Activated T-helper 17 cell treated with anti-CD3 and anti-CD28 coated beads, Interleukin-2, amount 50 U/mL, for 72 hours (primary cell): ENCODE measurements at places on chromosomes 7 and 10.

GRCh38 chr7:85039196-85039923 is 147.5 kb downstream of the SEMA3D start:
- ATAC-seq: no peak

DNA sequence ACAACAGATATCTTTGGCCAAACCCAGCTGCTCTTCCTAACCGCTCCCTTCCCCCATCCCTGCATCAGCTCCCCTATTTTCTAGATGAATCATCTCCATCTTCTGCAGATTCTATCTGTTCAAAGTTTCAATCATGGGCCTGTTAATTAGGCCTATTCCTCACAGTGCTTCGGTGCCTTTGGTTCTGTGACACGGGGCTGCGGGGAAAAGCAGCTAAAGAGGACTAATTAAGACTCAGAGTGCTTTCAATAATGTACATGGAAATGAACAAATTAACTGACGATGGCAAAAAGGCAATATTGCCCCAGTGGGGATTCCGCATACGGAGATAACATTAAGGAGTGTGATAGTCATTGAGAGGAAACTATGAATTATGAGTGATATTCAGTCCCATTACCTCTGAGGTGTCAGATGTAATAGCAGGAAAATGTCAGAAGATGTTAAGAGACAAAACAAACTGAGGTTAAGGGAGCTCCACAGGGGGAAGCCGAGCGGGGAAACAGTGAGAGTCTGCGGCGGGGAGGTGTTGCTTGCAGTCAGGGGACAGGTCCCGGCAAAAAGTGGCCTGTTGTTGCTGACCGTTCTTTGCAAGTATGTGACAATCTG is 716.9 kb downstream of the TYW1 start:
- ATAC-seq: no peak

GRCh38 chr10:969473-970150 is 18.6 kb upstream of the GTPBP4 start:
- ATAC-seq: no peak

GRCh38 chr10:113618338-113618737 is 45.5 kb downstream of the NRAP start:
- ATAC-seq: no peak

GRCh38 chr7:106613848-106614560 is 47.0 kb downstream of the CCDC71L start:
- no peak for ATAC-seq

- ATAC-seq: no peak
Measured at GRCh38 chr7:24130631-24131030, 153.4 kb upstream of the NPY start.

GRCh38 chr7:116384936-116385635 is 114.5 kb upstream of the CAV2 start:
- ATAC-seq: no peak

GRCh38 chr7:76423666-76424412 is 911 bp upstream of the ZP3 start:
- no peak for ATAC-seq

DNA sequence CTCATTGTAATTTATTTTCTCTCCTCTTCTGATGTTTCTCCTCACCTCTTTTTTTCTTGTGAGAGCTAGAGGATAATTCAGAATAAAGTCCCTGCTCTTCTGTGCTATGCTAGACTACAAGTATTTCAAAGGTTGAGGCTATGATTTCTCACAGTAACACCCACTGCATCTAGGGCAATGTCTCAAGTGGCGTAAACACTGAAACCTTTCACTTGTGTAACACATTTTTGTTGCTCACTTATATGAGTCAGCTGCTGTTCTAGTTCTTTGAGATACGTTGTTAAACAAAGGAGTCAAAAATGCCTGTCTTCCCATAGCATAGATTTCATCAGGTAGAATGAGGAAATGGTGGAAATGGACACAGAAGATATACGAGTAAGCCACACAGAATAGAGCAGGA is 305.1 kb upstream of the PITRM1 start:
- ATAC-seq: peak; percentile 86

GRCh38 chr10:91924212-91925021 is 847 bp downstream of the BTAF1 start:
- ATAC-seq: no peak

DNA sequence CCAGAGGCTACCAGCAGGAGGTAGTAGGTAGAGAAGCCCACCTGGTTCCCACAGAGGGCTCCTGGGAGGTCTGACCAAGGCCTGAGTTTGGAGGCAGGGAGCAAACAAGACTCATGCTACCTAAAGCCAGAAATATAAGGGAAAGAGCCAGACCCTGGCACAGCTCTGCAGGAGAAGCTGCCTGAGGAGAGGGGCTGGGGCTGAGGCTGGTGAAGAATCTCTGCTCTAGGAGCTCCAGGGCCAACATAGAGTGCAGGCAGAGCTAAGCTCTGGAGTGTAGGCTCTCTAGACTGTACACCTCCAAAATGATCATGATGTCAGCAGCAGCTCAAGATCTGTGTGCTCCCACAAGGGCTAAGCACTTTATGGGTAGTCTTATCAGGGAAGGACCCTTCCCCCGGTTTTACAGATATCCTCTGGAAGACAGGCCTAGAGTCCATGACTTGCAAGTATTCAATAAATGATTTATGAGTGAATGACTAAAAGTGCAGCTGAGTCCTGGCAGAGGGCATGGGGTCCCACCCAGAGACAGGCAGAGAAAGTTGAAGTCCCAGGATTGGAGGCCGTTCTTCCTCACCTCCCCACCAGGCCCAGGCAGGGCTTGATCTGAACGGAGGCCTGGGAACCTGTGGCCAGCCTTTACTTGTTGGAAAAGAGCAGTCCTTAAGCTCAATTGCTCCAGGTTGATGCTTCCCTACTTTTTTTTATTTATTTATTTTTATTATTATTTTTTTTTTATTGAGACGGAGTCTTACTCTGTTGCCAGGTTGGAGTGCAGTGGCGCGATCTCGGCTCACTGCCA is 71.5 kb upstream of the LRRC4 start:
- ATAC-seq: no peak

DNA sequence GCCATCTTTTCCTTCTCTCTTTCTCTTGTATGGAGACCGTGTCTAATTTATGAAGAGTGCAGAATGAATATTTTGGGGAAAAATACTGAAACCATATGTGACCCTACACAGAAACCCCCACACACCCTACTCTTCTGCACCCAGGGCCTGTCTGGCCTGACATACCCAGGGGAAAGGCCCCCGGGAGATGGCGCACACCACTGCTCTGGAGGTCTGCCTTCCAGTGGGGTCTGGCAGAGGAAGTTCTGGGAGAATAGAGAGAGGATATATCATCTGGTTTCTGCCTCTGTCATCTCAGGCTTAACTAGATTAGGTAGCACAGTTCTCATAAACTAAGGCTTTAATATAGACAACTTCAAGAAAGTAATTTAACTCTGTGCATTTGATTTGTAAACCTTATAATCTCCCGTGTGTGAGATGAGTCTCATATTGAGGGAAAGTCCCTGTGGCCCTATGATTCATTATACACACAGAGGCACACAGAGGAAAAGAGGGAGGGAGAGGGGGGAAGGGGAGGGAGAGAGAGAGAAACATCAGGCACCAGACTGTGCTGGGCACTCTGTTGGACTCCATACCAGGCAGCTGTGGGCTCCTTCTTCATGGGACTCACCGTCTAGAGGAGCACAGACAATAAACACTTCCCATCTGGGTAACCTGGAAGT is 123.3 kb downstream of the AOAH start:
- peak; percentile 89 for ATAC-seq

DNA sequence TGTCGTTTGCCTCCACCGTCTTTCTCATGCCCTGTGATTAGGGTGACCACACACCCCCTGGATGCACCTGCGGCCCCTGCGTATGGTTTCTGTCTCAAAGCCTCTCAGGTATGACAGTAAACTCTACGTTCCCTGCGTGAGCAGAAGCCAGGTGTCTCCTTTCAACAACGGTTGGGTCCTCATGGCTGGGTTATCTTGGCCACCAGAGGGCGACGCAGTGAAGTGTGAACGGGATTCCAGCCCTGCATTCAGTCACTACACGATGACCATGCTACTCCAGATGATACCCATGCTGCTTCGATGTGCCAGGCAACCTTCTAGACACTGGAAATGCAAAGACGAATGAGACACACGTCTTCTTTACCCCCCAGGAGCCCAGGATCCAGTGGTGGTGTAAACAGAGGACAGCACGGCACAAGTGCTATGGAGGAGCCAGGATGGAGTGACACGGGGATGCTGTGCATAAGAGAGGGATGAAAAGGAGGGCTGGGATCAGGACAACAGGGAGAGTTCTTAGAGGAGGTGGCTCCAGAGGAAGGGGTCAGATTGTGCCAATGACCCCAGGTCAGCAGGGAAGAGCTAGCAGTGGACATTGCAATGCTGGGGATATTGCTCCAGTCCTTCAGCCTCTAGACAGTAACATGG is 228.1 kb upstream of the PFKP start:
- ATAC-seq: no peak

- ATAC-seq: no peak
Measured at GRCh38 chr7:114081606-114082425, 163.0 kb upstream of the PPP1R3A start.

- no peak for ATAC-seq
Measured at GRCh38 chr10:36533861-36534260, 591.5 kb upstream of the ANKRD30A start.

GRCh38 chr7:102079140-102080018 is 207.3 kb upstream of the SH2B2 start:
- no peak for ATAC-seq

GRCh38 chr10:44619975-44620374 is 235.1 kb upstream of the CXCL12 start:
- ATAC-seq: no peak

DNA sequence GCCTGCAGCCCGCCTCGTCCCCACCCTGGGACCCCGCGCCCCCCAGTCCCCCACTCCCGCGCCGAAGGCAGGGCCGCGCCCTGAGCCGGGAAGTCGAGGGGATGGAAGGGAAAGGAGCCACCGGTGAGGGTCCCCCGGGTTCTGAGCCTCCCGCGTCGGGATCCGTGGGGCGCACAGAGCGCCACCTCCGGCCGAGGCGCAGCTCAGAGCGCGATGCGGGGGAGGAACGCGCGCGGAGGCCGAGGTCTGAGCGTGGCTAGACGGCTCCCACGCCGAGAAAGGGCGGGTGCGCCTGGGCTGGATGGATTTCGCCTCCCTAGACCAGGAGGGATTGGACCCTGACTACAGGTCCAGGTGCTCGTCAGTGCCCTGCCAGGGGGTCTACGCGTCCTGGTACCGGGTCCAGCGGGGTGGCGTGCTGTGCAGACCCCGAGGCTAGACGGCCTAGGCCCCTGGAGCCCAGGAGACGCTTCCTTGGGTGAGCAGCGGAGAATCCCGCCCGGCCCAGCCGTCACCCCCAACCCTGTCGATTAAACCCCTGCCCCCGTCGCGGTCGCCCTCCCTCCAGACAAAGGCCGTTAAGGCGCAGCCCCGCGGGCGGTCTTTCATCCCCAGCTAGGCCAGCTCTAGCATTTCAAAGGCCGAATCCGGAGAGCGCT is 986 bp upstream of the PDGFA start:
- no peak for ATAC-seq

DNA sequence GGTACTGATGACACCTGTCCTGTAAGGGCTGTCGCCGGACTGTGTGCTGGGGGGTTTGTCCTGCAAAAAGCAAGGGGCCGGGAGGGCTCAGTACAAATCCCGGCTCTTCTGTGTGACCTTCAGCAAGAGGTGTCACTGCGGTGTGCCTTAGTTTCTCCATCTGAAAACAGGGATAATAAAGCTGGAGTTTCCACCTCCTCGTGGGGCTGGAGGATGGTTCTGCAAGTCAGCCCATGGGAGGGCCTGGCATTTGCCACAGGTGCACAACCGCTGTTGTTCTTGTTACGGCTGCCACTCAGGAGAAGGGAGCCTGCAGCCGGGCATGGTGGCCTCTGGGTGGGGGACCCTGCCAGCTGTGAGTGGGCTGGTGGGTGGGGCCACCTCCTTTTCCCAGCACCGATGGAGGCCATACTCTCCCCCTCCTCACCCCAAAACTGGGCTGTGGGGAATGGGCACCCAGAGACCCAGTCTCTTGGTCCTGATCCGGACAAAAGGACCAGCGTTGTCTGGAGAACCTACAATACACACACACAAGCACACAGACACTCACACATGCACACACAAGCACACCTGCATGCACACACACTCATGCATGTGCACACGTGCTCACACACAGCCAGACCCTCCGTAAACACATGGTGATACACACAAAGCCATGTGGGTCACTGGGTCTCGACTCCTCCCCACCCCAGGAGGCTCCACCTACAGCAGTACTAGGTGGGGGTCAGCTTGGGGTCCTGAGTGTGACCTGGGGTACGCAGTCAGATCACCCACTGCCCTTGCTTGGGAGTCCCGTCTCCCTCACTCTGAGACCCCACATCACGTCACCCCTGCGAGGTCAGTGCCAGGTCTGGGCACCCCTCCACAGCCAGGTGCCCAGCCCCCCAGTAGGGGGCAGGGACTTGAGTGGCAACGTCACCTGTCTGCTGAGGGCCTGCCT is 34.1 kb downstream of the ELFN1 start:
- no peak for ATAC-seq

- no peak for ATAC-seq
Measured at GRCh38 chr10:28774051-28774995, 97.0 kb downstream of the BAMBI start.

GRCh38 chr10:29826801-29827450 is 192.2 kb upstream of the SVIL start:
- ATAC-seq: no peak

- no peak for ATAC-seq
Measured at GRCh38 chr7:121796936-121797656, 75.9 kb upstream of the PTPRZ1 start.

- ATAC-seq: peak; percentile 75
Measured at GRCh38 chr10:102408728-102409603, 9.6 kb downstream of the PSD start.

GRCh38 chr10:85413570-85413969 is 953.0 kb downstream of the GRID1 start:
- no peak for ATAC-seq

- ATAC-seq: no peak
Measured at GRCh38 chr10:71753091-71753959, 20.0 kb downstream of the VSIR start.

DNA sequence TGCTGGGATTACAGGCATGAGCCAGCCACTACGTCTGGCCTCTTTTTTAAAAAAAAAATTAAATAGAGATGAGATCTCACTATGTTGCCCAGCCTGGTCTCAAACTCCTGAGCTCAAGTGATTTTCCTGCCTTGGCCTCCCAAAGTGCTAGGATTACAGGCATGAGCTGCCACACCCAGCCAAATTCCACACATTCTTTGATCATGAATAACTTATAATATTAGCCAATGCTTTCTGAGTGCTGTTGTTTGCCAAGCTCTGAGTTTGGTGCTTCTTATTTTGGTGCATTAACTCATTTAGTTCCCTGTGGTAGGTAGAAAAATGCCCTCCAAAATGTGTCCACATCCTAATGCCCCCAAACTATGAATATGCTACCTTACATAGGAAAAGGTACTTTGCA is 47.2 kb upstream of the MKI67 start:
- ATAC-seq: no peak

DNA sequence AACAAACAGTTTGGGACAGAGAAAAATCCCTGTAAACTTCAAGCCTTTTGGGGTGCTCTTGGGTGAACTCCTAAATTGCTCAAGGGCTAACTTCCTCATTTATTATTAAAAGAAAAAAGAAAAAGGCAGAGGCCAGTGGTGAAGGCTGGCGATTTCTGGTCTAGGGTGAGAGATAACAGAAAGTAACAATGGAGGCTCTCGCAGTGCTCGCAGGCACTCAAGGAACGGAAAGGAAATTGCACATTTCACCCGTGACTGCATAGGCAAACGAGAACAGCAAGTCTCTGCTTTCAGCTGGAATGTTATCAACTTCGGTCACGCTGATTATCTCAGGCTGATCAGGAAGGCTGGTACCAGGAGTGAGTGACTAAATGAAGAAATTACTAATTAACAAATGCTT is 70.7 kb downstream of the PRKAG2 start:
- no peak for ATAC-seq

- no peak for ATAC-seq
Measured at GRCh38 chr10:95474228-95475002, 86.8 kb downstream of the SORBS1 start.

- ATAC-seq: no peak
Measured at GRCh38 chr7:4297918-4298219, 384.2 kb upstream of the FOXK1 start.
